ENCODE measurements at places on chromosomes 5 and 9.

DNA sequence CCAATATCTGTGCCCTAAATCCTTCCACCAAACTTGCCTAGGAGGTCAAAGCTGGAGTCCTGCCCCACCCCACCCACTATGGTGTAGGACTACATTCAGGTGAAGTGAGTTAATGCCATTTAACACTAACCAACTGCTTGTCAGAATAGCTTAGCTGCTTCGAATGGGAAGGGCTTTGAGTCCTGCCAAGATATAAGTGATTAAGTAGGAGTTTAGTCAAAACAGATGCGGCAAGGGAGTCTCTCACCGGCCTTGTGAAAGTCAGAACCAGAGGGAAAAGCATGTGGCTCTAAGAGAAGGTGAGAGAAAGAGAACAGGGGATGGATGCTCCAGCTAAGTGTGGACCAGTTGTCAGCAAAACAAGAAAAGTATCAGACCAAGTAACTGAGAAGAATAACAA lies 132.6 kb downstream of the SPOCK1 start:
- DNase-seq: no peak

DNA sequence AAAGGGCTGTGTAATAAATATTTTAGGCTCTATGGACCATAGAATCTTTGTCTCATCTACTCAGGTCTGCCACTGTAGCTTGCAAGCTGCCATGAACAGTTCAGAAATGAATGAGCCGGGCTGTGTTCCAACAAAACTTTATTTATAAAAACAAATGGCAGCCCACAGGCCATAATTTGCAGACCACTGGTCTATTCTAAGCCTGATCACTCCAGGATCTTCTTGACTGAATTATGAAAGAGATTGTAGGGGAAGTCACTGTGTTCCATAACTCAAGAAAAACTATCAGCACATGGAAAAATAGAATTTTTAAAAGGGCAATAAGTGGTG lies 11.4 kb upstream of the C1QTNF3 start:
- no peak for DNase-seq

- DNase-seq: no peak
These were observed 109.6 kb downstream of the ATP10B start for GRCh38 chr5:160742446-160742845.

DNA sequence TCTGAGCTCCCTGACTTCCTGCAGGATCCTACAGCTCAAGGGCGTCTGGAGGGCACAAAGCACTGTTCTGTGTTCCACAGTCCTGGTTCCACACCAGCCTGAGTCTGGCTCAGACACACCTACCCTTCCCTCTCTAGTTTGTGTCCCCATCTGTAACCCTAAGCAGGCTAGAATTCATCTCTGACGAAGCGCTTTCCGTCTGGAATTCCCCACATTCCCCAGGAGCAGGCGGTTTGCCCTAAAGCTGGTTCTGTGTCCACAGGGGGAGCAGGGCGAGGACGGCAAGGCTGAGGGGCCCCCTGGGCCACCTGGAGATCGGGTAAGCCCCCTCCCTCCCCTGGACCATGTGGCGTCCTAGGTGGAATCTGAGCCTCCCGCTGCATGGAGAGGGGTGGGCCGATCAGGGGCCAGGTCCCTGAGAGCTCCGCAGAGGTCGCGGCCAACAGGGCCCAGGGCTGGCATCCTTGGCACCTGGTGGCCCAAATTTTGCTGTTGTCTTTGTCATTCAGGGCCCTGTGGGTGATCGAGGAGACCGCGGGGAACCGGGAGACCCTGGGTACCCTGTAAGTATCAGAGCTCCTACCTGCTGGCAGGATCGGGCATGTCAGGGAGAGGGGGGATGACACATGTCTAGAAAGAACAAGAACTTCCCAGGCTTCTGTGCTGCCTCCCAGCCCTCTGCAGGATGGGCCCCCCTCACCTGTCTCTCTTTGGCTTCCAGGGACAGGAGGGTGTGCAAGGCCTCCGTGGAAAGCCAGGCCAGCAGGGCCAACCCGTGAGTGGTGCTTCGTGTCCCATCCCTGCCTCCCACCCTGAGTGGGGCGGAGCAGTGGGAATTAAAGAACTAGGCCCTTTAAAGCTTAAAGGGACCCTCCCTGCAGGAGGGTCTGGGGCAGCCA lies 34.5 kb upstream of the ORM1 start:
- DNase-seq: no peak

DNA sequence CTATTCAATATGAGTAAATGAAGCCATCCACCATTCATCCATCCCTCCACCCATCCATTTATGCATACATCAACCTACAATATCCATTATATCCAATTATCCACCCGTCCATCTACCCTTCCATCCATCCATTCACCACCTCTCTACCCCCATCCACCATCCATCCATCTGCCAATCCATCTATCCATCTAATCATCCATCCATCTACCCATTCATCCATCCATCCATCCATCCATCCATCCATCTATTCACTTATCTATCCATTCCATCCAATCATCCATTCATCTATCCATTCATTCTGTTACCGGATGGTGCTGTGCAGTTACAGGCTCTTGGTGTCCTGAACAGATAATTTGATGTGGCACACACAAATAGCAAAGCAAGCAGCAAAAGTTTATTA lies 10.7 kb downstream of the PAEP start:
- DNase-seq: no peak

GRCh38 chr5:3351581-3352442 lies 243.8 kb upstream of the IRX1 start:
- DNase-seq: no peak

GRCh38 chr5:159186319-159186718 lies 23.0 kb downstream of the RNF145 start:
- no peak for DNase-seq

GRCh38 chr9:14315875-14316601 lies 2.1 kb upstream of the NFIB start:
- DNase-seq: no peak

GRCh38 chr5:52798938-52799337 lies 11.2 kb downstream of the ITGA1 start:
- DNase-seq: no peak
